ENCODE measurements at places on chromosomes 4 and X. TPM values are rescaled to one million over a fixed set of nuclear protein-coding genes. Genes with fewer than 3 reads are reported as not detected.

The GEMIN8 gene
- total RNA-seq = 17.7 TPM

The ZGRF1 gene
- total RNA-seq = 14.0 TPM

The TEX13C gene
- total RNA-seq = not detected

The XPNPEP2 gene
- not detected for total RNA-seq

The CDK16 gene
- 99.9 TPM for total RNA-seq

The NCAPG gene
- 66.4 TPM for total RNA-seq

The STK32B gene
- total RNA-seq = 7.8 TPM

The MAB21L2 gene
- total RNA-seq = not detected

The SNCA gene
- total RNA-seq = 124 TPM

The MGAT4D gene
- not detected for total RNA-seq

The FGF13 gene
- 0.23 TPM for total RNA-seq

The KCND1 gene
- total RNA-seq = 1.3 TPM

The SLC16A2 gene
- total RNA-seq = 3.3 TPM

The STARD8 gene
- 14.8 TPM for total RNA-seq

The MMRN1 gene
- 414 TPM for total RNA-seq

The MAGEE2 gene
- total RNA-seq = not detected

The CSAG1 gene
- not detected for total RNA-seq

The FGG gene
- not detected for total RNA-seq

The CT55 gene
- not detected for total RNA-seq

The MAGEA3 gene
- not detected for total RNA-seq

The RAB39B gene
- total RNA-seq = not detected

The ARMCX4 gene
- 17.6 TPM for total RNA-seq

The PUDP gene
- total RNA-seq = 24.5 TPM

The SCFD2 gene
- 17.6 TPM for total RNA-seq

The PCYT1B gene
- total RNA-seq = 0.90 TPM

The IL2RG gene
- total RNA-seq = not detected

The ADGRA3 gene
- 36.2 TPM for total RNA-seq

The SUPT20HL1 gene
- not detected for total RNA-seq

The ASB5 gene
- total RNA-seq = not detected

The AKAP17A gene
- total RNA-seq = 45.5 TPM

Measured in endothelial cell of umbilical vein (primary cell).